Caco-2 (cell line): ENCODE measurements at places on chromosomes 5 and 9.

- DNase-seq = no peak
These were observed 38.6 kb downstream of the DMGDH start for GRCh38 chr5:79030663-79031484.

DNA sequence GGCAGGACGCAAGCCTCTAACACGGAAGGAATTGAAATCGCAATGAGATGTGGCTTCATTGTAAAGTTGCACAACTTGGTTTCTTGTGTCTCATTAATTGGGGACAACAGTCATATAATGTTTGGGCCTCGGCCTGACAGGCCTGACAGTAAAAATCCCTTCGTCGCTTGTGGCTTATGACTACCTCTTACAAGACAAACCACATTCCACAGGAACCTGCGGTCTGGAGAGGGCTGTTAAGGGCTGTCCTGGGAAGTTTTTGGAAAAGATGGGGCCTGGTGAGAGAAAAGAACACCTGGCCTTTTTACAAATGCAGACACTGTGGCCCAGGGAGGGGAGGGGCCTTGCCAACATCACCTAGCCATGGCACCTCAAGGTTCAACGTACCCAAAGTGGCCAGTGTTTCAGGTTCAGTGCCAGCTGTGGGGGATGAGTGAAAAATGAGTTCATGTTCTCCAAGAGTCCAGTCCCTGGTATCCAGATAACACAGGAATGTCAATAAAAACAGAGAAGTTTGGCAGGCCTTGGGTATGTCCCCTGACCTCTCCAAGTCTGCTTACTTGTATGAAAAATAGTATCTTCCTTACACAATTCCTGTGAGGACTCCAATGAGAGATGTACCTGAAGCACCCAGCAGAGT, 22.2 kb downstream of the SHB start:
- DNase-seq = peak; percentile 83

- DNase-seq = no peak
These were observed 103.4 kb upstream of the LRRTM2 start for GRCh38 chr5:138978581-138978980.

GRCh38 chr5:157596487-157596886, 20.9 kb upstream of the ADAM19 start:
- no peak for DNase-seq

DNA sequence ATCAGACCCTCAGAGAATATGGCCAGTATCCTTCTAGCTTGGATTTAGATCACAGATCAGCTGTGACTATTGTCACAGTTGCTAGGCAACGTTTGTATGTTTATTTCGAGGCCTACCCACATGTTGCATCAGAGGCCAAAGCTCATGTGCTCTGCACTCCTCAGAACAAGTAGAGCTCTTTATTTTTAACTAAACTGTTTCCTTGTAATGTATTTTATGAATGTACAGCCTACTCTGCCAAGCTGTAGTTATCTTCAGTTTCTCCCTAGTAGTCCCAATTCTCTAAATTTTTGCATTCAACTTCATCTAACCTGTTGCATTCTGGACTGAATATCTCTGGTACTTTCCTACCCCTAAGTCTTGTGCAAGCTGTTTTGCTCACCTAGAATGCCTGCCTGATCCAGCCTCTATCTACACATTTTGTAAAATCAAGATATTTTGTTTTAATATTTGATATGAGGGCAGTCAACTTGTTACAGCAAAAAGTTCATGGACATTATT, 52.8 kb downstream of the CAST start:
- DNase-seq = peak; percentile 72

DNA sequence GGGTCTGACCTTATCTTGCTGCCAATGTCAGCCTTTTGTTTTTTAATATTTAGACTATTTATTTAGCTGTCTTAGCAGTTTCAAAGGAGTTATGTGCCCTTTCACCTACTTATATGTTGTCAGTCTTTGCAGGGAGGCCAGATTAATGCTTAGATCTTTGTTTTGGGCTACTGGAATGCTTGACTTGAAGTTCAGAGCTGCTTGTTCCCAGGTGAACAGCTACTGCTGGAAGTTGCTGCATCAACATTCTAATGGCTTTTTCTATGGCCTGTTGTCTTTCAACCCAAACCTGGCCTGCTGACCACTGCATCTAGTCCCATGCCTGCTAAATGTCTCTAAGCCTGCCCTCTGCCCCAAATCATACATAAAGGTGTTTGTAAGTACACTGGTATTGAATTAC, 3.0 kb downstream of the SLC22A5 start:
- no peak for DNase-seq

GRCh38 chr9:84315278-84315877, 25.2 kb downstream of the SLC28A3 start:
- peak; percentile 32 for DNase-seq

DNA sequence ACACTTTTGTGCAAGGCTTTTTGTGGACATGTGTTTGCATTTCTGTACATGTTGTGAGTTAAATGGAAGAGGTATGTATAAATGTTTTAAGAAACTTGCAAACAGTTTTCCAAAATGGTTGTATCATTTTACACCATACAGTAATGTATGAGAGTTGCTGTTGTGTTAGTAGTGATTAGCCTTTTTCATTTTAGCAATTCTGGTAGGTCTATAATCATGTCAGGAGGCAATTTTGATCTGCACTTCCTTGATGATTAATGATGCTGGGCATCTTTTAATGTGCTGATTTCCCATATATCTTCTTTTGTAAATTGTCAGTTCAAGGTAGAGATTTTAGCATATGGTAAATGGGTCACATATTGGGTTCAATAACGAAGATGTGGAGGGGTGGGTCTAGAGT, 87.3 kb downstream of the ANKRD18B start:
- no peak for DNase-seq

GRCh38 chr5:37840053-37841034, 503 bp upstream of the GDNF start:
- no peak for DNase-seq

DNA sequence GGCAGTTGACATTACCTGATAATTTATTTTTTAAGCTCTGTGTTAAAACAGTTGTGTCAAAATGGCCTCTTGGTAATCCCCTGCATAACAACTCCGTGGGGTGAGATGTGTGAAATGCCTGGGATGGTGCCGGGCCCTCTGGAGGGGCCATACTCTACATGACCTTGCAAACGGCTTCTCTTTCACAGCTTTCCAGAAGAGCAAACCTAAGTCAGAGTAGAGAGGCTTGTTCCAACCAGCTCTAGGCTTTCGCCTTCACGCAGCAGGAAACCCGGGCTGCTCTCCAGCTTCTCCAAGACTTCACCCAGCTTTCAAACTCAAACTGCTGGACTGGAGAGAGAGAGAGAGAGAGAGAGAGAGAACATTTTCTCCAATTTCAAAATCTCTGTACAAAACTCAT, 120.1 kb downstream of the SNX18 start:
- no peak for DNase-seq

DNA sequence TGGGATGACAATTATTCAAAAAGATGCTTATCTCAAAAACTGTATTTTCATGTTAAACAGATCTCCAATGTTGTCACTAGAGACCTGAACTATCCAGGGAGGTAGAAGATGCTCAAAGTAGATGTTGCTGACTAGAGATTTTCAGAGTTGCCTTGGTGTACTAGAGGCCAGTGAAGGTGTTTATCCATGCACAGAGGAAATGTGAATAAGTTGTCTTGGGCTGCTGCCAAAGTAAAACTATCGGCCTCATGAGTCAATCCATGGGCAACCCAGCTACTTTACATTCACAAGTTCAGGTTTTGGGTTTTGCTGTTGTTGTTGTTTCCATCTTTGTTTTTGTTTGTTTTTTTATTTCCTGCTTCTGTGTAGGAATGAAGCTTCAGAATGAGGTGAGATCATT, 141.1 kb upstream of the RANBP3L start:
- no peak for DNase-seq

- no peak for DNase-seq
These were observed 144.3 kb downstream of the GIN1 start for GRCh38 chr5:102975457-102976182.

GRCh38 chr9:135344523-135344901, 135.1 kb upstream of the PPP1R26 start:
- no peak for DNase-seq

- DNase-seq = no peak
These were observed 125.4 kb downstream of the ADAMTS6 start for GRCh38 chr5:65356274-65356673.

DNA sequence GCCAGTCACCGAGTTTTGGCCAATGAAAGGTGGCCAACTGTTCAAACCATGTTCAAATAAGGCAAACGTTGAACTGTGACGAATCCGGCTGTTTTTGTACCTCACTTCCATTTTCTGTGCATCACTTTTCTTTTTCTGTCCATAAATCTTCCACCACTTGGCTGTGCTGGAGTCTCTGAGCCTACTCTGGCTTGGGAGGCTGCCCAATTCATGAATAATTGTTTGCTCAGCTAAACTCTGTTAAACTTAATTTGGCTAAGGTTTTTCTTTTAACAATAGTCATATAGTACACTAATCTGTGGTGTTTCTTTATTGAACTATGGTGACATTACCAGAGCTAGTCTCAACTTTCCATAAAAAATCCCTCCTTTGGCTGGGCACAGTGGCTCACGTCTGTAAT, 11.3 kb downstream of the NIM1K start:
- DNase-seq = no peak

- no peak for DNase-seq
These were observed 163.4 kb upstream of the FSTL4 start for GRCh38 chr5:133775584-133776304.

- DNase-seq = no peak
These were observed 7.3 kb upstream of the RHOBTB3 start for GRCh38 chr5:95723632-95724369.

- DNase-seq = no peak
These were observed 390.4 kb upstream of the KIF2A start for GRCh38 chr5:61915646-61916045.

DNA sequence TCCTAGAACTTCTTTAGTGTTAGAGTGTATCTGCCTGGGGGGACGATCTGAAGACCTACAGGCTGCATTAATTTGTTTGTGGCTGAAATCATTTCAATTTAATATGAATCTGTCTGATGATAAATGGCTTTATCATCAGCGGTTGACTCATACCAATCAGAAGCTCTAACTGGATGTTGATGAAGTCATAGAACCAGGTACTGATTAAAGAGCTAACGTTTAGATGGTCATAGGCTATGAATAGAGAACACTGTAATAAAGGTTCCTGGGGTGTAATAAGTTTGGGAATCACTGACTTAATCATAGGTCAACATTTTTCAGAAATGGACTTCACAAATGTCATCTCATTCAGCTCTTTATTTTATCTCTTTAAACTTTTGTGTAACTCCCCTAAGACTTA, 329.9 kb downstream of the MSX2 start:
- DNase-seq = no peak

DNA sequence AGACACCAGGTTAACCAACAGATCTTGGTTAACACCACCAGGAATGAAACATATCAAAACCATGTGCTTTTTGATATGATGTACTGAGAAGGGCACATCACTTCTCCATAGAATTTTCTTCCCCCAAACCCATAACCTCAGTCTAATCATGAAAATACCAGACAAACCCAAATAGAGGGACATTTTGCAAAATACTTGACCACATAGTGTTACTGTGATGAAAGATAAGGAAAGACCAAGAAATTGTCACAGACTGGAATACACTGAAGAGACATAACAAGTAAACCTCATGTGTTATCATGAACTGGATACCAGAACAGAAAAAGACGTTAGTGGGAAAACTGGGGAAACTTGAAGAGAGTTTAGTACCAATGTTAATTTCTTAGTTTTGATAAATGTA, 74.9 kb upstream of the VCAN start:
- no peak for DNase-seq

DNA sequence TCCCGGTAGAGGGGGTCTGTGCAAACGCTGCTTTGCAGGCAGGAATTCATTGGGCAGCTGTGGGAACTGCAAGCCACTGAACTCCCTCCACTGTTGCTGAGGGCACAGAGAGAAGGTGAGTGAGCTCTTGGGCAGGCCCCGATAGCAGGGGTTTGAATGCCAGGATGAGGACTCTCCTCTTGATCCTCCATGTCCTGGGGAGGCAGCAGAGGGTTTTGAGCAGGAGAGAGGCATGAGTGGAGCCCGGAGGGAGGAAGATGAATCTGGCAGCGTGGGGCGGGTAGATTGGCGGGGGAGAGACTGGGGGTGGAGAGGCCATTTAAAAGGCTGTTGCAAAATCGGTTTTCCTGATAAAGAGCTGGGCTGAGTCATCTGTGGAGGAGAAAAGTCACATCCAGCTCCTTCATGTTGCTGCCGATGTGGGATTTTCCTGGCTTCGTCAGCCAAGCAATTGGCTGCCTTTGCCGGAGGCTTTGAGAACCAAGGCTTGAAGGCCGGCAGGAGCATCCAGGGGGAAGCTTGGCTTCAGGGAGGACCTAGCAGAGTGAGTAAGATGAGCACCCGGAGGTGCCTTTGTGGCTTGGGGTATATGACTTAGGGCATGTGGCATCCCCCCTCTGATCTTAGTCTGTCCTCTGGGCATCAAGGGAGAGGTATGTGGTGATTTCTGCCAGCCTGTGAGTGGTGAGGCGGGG, at the start of gene SYNPO:
Gene SYNPO (plus strand): TSS at position 350 of the 695 bp plus-strand sequence. CDS start 7,616 bp downstream, outside the sequence.
- peak; percentile 60 for DNase-seq

DNA sequence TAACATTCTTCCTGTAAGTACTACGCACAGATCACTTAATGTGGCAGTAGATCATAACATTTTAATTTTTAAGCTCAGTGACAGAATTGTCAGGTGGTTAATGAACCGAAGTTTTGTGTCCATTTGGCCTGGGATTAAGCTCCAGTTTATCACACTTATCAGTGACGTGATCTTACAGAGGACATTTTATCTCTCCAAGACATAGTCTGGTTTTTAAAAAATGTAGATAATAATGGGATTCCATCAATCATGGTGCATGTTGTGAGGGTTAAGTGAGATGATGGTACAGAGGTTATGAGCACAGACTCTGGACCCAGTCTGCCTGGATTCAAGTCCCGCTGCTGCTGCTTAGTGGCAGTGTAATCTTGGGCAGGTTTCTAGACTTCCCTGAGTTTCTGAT, 66.0 kb upstream of the ZFAND5 start:
- DNase-seq = no peak

DNA sequence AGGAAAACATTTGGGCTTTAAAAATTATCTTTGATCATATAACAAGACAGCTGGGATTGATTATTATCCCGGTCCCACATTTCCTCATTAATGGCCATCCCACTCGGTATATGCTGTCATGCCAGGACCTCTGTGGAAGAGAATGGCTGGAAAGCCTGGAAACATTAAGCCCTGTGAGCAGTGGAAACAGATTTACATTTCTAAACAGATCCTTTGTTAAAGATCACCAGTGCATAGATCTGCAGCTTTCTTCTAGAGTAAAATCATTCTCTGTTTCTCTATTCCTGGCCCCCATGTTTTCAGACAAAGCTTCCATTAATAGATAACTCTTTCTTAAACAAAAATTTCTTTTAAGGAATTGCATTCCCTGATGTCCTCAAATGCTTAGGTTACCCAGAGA, 152.2 kb downstream of the CAVIN4 start:
- DNase-seq = no peak

- no peak for DNase-seq
These were observed 1.3 kb upstream of the NFIB start for GRCh38 chr9:14314929-14315874.
